ENCODE measurements at places on chromosomes 13 and 19. TPM values are rescaled to one million over a fixed set of nuclear protein-coding genes. Genes with fewer than 3 reads are reported as not detected.

DNA sequence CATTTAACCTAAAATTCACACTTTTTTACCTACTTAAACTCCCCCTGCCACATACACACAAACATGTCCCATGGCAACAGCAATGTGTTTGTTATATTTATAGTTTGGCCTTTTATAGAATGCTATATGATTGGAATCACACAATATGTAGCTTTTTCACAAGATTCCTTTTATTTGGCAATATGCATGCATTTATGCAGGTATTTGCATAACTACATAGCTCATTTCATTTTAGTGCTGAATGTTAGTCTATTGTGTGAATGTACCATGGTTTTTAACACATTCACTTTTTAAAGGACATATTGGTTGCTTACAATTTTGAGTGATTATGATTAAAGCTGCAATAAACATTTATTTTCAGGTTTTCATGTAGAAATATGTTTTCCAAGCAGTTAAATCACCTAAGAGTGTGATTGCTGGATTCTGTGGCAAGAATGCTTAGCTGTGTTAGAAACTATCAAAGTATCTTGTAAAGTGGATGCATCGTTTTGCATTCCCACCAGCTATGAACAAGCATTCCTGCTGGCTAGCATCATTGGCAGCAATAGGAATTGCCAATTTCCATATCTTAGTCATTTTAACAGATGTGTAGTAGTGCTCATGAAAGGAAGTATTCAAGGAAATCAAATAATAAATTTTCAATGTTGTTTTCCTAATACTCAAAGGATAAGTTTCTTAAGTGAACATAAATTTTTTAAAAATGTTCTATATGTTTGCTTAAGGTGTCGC lies 557.0 kb downstream of the SLITRK1 start:
- DNase-seq: no peak

DNA sequence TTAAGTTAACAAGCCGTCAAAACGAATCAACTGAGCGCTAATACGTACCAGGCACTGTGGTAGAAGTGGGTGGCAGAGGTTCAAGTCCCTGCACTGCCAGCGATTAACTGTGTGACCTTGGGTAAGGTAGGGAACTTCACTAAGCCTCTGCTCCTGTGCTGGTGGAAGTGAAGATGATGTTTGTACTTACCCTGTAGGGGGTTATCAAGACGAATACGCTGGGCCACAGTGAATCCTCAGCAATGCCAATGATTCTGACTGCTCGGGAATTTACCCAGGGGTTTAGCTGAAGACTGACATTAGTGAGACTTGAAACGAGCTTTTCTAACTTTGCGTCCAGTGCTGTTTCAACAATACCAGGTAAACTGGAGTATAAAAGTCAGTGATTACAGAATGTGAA lies 305.3 kb downstream of the FGF9 start:
- no peak for DNase-seq

DNA sequence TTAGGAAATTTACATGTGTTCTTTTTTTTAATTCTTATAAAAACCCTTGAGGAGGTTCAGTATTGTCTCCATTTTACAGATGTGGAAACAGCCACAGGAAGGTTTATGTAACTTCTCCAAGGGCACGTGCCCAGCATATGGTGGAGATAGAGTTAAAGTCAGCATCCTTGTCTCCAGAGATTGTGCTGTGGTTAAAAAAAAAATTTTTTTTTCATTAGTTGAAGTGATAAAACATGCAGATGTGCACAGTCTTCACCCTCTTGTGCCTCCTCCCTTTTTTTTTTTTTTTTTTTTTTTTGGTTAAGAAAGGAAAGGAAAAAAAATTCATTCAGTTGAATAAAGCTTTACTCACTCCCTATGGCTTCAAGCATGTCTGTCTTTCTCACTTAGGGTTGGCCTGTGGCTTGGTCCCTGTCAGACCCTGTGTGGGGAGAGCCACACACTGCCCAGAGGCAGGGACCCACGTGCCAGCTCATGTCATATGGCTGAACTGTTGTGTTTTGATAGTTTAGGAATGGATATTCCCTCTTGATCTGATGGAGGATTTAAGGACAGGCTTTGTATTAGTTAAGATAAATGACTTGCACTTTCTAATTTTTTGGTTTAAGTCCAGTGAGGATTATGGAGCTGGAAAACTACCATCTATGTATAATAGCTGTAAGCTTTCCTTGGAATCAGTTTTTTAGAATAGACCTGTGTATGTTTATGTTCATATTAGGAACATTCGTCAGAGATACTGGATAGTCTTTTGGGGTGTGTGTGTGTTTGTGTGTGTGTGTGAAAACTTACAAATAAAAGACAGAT lies 19.3 kb downstream of the RNASEH2B start:
- no peak for DNase-seq

DNA sequence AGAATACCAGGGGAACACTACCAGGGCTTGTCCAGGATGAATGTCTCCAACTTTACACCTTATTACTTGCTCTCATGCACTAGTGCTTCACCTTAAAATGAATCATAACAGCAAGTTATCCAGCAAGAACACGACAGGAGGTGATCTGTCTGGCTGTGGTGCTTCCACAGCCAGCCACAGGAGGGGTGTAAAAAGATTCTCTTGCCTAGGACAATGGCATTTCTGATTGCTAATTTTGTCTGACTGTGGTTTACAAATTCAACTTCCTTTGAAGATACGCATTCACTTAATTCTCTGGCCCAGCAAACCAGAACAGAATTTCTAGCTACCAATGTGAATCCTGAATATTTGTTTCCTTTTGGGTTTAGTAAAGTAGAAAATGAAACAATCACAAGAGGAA lies 23.1 kb upstream of the COG3 start:
- DNase-seq: no peak

DNA sequence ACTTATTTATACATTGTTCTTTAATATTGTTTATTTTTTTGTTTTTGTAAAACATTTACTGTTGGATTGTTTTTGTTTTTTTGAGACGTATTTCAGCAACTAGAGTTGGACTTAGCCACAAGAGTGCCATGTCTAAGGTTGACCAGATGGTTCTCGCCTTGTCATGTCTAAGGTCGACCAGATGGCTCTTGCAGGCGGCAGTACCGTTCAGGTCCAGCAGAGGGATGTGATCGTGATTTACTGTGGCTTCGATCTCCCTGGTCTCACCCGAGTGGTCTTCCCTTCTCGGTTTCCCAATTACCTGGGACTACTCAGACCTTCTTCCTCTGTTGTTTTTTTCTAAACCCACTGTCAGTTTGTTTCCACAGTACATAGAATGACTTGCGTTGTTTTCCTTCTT lies 1438.6 kb downstream of the UQCRFS1 start:
- no peak for DNase-seq

DNA sequence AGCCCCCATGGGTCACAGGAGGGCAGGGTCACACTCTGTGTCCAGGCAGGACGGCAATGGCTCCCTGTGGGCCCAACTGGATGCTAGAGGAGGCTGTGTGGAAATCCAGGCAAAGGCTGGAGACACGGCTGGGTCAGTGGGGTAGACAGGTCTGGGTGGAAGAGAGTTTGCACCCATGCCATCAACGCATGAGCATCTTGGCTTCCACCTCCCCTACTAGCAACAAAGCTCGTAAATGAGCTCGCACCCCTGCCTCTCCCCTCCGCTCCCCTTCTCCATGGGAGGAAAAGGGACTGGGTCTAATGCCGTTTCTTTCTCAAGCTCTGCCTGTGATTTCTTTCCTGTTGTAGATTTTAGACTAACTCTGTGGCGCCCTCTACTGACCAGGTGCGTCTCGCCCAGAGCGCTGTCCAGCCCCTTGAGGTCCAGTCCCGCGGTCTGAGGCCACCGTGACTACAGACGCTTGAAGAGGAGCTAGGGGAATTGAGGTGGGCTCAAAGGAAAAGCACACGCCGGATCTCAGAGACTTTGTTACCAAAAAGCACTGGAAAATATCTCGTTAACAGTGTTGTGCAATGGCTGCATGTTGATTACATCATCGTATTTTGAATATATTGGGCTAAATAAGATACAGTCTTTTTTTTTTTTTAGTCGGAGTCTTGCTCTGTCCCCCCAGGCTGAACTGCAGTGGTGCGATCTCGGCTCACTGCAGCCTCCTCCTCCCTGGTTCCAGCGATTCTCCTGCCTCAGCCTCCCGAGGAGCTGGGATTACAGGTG lies 50.7 kb upstream of the USP29 start:
- no peak for DNase-seq

- no peak for DNase-seq
Observed at GRCh38 chr19:976476-976875, 7.7 kb upstream of the WDR18 start.

GRCh38 chr19:13463296-13463695 lies 43.0 kb downstream of the CACNA1A start:
- DNase-seq: no peak

Gene NTN5
- not detected for total RNA-seq

Gene ZNF426
- 14.8 TPM for total RNA-seq

Gene TMEM150B
- total RNA-seq: not detected

Gene NRTN
- 0.94 TPM for total RNA-seq

Gene OR1M1
- total RNA-seq: not detected

Gene METTL21C
- not detected for total RNA-seq

Data from epithelial cell of proximal tubule (primary cell).